Activated T-helper 17 cell treated with anti-CD3 and anti-CD28 coated beads, Interleukin-2, amount 50 U/mL, for 72 hours (primary cell): ENCODE measurements at places on chromosomes 5 and 9.
A peak's percentile ranks its signal among the peaks of the same experiment; 100 is the strongest.

- no peak for ATAC-seq
Observed at GRCh38 chr5:61347080-61347479, 15.0 kb downstream of the ZSWIM6 start.

DNA sequence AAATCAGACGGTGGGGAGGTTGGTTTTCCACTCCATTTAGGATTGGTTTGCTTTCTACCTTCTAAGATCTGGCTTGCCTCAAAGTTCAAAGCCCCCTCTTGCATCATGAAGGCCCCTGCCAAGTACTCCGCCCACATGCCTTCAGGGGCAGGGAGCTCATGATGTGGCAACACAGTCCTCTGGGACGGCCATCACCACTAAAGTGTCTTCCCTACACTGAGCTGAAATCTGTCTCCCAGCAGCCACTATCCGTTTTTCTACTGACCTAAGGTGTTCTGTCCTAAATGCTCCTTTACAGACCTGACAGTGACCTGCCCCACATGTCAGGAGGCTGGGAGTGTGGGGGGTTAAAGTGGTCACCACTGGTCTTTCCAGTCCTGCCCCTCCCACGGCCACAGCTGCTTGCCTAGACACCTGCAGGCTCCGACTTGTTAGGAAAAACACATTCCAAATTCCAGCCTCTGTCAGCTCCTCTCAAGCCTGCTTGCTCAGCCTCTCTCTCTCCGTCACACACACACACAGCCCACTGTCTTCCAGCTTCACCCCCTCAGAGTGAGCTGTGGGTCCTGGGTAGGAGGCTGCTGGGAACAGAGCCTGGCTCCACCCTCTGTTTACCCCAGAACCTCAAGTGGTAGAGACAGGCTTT, 44.9 kb downstream of the SHB start:
- no peak for ATAC-seq

- no peak for ATAC-seq
Observed at GRCh38 chr5:42570966-42571960, 148.0 kb downstream of the GHR start.

GRCh38 chr5:138626333-138626944, 51.2 kb upstream of the HSPA9 start:
- ATAC-seq: no peak

- no peak for ATAC-seq
Observed at GRCh38 chr5:64594601-64595000, 88.8 kb downstream of the RGS7BP start.

DNA sequence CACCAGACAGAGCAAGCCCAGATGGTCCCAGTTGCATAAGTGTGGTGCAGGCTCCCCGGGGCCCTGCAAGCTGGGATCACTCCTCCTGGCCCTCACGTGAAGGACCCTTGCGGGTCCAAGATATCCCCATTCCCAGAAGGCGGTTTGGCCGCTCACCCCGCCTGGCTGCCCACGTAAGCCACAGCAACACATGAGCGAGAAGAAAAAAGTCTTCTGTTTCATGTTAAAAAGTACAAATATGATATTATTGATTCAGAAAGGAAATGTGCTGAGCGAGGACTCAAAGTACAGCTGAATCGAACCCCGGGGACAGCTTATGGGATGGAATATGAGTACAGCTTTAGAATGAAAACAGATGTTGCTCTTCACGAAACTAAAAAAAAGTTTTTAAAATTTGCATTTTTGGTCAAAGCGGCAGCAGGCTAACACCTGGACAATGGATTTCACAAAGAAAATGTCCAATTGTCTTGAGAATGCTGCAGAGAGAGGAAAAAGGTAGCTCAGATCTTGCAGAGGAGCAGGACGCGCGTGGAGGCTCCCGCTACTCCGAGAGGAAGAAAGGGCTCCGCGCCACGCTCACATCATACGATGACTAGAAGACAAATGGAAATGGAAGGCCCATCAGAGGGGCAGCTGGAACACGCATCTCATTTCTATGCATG, 427.6 kb downstream of the IRX1 start:
- ATAC-seq: no peak

DNA sequence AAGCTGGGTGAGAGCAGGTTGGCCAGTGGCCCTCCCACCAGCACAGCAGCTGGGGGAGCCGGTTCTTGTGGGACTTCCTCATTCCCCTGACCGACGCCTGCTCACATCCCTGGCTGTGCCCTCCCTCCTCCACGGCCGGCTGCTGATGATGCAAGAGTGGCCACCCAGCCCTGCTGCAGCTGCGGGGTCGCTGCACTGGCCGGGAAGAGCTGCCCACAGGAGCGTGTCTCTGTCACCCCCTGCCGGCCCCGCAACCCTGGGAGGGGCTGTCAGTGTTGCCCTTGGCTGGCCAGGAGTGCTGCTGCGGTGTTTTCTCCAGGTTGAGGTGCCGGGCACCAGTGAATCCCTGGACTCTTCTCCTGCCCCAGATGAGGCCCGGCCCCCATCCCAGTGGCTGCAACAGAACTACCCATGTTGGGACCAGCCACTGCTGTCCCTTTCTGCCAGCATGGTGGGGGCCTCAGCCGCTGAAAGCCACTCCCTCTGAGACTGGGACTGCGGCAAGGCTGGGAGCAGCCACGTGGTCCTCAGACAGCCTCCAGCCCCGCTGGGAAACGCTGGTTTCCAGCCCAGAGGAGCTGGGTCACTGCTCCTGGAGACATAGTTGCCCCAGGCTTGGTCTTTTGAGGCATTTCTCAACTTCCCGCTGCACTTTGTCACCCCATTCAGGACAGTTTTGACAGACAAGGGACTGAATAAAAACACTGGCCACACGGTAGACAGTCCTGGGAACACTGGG, 739 bp downstream of the CARD9 start:
- no peak for ATAC-seq

- no peak for ATAC-seq
Observed at GRCh38 chr5:78547731-78548615, 100.6 kb downstream of the LHFPL2 start.

- no peak for ATAC-seq
Observed at GRCh38 chr9:84393266-84393950, 52.9 kb upstream of the SLC28A3 start.

- ATAC-seq: no peak
Observed at GRCh38 chr5:28473531-28474107, 1435.2 kb upstream of the CDH9 start.

DNA sequence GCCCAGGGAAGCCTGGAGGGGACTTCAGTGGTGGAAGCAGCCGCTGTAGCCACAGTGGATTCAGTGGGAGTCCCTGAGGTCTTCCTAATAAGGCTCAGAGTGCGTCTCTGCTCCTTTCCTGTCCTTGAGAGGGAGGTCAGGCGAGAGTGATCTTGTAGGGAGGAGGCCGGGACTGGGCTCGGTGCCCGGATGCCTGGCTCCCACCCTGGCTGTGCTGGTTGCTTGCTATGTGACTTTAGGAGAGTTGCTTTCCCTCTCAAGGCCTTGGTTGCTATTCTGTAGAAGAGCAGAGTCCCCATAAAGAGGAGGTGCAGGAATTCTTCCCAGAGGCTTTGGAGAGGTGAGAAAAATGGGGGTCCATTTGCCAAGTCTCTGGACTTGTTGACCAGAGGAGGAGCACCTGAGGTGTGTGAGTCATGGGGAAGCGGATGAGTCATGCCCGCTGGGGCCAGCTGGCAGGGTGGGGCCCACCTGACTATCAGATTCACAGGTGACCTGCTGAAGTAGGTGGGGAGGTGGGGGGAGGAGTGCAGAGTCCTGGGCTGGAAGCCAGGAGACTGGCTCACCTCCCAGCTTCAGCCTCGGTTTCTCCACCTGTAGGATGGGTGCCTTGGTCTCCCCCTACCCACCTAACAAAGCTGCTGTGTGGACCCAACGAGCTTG, 13.8 kb downstream of the GSN start:
- peak; percentile 28 for ATAC-seq

DNA sequence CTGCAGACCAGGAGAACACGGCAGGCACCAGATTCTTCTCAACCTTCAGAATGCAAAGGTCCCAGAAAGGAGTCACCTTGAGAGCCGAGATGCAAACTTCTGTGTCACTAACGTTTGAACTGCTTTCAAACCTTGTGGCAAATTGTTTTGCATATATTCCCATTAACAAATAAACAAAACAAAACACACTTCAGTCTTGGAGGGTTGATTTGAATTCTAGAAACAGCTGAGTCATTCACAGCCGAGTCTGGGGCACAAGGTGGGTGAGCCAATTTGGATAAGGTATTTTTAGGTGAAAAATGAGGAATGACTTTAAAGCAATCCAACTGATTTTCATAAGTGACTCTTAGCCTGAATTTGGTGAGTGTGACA, 38.8 kb upstream of the ANKRD33B start:
- ATAC-seq: no peak

- no peak for ATAC-seq
Observed at GRCh38 chr5:113806250-113806649, 292.8 kb downstream of the YTHDC2 start.

GRCh38 chr5:147485046-147485445, 24.8 kb downstream of the DPYSL3 start:
- ATAC-seq: no peak

- ATAC-seq: no peak
Observed at GRCh38 chr5:11909471-11909870, 5.2 kb upstream of the CTNND2 start.

GRCh38 chr9:95769473-95769872, 106.0 kb upstream of the ERCC6L2 start:
- ATAC-seq: peak; percentile 43

GRCh38 chr9:37650873-37651768, at the start of gene FRMPD1:
Gene FRMPD1 (plus strand): TSS chr9:37650954. CDS start chr9:37692642, 41,688 bp downstream.
- ATAC-seq: peak; percentile 90

DNA sequence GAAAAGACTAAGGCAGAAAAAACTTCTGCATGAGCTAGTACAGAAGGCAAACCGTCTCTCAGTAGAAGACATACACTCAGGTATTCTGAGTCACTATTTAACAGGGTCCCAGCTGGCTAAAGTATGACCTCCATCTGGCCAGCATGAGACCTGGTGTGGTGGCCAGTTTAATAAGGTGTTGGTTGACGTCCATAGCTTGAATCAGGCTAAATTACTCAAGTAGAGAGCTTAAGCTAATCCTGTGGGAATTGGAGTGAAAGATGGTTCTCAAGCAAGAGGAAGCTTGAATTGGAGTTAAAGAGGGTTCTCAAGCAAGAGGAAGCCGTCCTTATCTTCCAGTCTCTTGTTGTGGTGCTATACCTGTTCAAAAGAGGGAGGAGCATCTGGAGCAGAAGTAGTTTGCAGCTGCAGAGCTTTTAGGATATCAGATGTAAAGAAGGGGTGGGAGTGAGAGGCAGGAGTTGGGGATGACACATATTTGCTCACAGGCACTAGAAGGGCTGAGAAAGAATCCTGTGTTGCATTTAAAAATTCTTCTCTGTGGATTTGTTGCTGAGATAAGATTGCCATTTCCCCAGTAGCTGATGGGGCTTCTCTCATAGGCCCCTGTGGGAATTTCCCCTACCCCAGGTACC, 136.1 kb upstream of the RUSC2 start:
- ATAC-seq: no peak

DNA sequence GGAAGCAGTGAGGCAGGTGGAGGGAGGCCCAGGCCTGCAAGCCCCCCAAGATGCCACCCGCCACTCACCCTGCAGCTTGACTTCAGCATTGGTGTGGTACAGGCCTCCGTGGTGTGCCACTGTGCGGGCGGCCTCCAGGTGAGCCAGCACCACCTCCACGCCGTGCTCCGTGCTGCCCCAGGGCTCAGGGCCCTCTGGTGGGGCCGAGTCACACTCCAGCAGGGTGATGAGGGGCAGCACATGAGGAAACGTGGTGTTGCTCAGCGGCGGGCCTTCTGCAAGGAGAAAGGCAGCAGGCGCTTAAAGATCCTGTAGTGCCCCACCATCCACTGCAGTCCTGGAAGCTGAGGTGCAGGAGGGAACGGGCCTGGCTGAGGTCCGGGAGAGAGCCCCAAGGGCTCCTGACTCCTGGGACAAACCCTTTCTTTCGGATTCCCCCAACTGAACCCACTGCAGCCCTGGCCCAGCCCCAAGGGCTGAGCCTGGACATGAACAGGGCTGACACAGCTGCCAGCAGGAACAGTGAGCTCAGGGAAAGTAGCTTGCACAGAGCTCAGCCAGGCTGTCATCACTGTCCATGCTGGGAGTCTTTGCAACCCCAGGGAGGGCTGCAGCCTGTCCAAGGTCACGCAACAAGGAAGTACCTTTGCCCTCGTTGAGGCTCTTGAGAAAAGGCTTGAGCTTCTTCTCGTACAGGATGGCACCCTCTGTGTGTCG, 4.7 kb upstream of the TOR2A start:
- ATAC-seq: no peak

DNA sequence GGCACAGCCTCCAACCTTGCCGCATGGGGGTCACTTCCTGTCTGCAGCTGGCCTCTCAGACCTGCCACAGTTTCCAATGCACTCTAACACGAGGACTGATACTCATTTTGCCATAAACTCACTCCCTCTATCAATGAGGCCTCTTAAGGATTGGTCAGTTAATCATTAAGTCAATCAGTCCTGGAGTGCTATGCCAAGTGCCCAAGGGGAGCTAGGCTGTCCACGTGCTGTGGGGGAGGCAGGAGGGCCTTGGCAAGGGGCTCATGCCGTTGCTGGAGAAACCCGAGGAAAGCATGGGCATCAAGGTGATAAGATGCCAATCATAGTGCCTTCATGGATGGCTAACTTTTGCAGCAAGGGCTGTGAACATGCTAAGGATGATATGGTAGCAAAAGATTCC, 1.7 kb upstream of the ALDH1B1 start:
- no peak for ATAC-seq

DNA sequence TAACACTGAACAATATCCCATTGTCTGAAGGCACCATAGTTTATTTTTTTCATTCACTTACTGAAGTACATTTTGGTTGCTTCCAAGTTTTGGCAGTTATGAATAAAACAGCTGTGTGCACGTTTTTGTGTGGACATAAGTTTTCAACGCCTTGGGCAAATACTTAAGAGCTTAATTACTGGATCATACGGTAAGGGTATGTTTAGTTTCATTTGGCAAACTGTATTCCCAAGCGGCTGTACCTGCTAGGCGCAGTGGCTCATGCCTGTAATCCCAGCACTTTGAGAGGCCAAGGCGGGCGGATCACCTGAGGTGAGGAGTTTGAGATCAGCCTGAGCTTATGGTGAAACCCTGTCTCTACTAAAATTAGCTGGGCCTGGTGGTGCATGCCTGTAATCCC, 63.7 kb upstream of the FAM120A start:
- no peak for ATAC-seq

DNA sequence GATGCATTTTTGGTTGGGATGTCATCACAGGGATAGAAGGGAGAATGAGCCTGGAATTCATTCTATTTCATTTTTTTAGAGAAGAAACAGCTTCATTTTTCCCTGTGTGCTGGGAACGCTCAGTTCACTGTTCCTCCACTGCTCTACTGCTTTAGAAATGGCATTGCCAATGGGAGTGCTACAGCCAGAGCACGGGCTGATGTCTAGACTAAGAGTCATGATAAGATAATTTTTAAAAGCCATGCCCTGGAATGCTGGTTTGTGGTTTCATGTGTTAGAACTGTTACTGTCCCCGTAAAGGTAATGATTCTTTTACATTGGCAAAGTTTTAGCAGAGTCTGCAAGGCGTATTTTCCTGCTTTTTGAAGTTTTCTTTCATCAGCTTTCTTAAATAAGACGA, 119.6 kb downstream of the SEMA6A start:
- ATAC-seq: no peak

GRCh38 chr9:23145467-23145866, 680.6 kb downstream of the ELAVL2 start:
- no peak for ATAC-seq
